ENCODE measurements at places on chromosomes 11 and 22.

DNA sequence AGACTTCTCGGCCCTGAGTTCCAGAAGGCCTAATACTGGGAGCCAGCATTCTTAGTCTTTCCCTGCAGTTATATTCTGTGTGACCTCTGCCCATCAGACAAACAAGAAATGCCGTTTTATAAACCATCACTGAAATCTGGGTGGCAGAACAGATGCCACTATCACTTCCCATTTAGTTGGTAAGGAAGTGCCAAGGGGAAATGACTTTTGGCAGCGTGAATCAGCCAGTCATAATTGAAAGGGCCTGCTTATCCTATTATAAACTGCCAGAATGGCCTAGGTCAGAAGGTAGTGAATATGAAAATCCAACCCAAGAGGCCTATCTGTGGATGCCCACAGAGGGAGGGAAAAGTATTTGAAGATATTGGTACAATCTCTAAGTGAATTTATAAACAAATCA lies 646.8 kb upstream of the CCDC90B start:
- DNase-seq: no peak

DNA sequence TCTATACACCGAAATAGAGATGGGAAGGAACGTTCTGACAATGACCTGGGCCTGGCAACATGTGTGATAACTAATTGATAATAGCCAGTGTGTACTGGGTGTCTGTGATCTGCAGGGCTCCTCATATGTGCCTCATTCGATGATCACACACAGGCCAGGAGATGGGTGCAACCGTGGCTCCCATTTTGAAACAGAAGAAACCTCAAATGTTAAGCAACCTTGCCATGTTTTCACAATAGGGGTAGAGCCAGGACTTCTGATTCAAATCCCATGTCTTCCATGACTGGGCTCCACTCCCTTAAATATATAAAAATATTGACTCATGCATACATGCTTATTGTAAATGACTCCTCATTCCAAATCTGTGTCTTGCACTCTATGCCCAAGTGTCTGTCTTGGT lies 11.1 kb downstream of the APOL3 start:
- DNase-seq: no peak

GRCh38 chr22:37345863-37346504 lies 63.7 kb downstream of the CYTH4 start:
- no peak for DNase-seq

DNA sequence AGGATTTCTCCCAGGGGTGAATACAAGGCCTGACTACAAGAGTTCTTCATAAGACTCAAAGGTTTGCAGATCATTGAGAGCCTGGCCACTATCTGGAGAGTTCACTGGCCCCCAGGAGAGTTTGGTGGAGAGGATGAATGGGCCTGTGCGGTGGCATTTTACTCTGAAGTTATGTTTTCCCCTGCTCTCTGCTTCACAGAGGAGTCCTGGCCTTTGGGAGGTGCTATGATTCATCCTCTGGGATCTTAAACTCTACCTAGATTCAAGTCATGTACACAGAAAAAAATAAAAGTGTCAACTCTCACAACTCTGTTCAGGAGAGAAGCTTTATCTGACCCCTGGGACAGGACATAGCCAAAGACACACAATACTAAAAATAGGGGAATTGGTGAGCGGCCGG lies 159.1 kb upstream of the CARD18 start:
- peak; percentile 3 for DNase-seq

GRCh38 chr11:888310-889212 lies 22.0 kb downstream of the CHID1 start:
- DNase-seq: no peak

DNA sequence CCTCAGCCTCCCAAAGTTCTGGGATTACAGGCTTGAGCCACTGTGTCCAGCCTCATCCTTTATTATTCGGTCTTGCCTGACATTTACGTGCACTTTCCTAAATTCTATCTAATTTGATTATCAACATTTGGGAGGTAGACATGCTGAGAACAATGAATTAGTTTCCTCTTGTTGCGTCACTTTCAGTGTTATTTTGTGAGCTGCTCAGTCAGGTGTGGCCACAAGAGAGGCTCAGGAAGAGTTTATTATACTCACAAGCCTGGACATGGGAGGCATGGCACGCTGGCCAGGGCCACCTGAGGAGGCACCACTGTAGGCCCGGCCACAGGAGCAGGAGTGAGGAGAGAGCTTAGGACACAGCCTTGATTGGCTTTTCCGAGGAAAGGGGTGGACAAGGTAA lies 59.7 kb upstream of the RBFOX2 start:
- DNase-seq: no peak

GRCh38 chr11:64230171-64230984 lies at the start of gene DNAJC4:
TSS of gene DNAJC4 (plus strand) at chr11:64230548. CDS start at chr11:64230855, 307 bp downstream.
- DNase-seq: no peak

DNA sequence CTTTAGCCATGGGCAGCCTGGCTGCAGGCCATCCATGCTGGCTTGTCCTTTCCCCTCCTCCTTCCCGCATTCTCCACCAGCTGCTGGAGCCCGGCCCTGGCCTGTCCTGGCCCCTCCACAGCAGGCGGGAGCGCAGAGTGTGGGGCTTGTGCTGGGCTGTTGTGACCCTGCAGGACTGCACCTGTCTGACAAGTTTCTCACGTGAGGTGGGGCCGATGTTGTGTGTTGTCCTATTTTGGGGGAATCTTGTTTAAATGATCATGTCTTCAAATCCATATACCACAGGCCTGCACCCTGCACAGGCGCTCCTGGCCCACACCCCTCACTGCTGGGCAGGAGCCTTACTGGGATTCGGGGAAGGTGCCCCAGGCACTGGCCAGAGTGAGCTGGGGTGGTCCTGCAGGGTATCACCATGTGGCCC lies 30.4 kb downstream of the TBC1D22A start:
- DNase-seq: no peak

GRCh38 chr22:23284504-23285033 lies 104.3 kb downstream of the BCR start:
- no peak for DNase-seq

- no peak for DNase-seq
Measured at GRCh38 chr11:12160680-12161079, 50.3 kb downstream of the MICAL2 start.
